Pulmonary artery endothelial cell (primary cell): ENCODE measurements at places on chromosomes 1 and 21.

- DNase-seq, result no peak
Observed at GRCh38 chr1:69175053-69175452, 392.7 kb upstream of the LRRC7 start.

DNA sequence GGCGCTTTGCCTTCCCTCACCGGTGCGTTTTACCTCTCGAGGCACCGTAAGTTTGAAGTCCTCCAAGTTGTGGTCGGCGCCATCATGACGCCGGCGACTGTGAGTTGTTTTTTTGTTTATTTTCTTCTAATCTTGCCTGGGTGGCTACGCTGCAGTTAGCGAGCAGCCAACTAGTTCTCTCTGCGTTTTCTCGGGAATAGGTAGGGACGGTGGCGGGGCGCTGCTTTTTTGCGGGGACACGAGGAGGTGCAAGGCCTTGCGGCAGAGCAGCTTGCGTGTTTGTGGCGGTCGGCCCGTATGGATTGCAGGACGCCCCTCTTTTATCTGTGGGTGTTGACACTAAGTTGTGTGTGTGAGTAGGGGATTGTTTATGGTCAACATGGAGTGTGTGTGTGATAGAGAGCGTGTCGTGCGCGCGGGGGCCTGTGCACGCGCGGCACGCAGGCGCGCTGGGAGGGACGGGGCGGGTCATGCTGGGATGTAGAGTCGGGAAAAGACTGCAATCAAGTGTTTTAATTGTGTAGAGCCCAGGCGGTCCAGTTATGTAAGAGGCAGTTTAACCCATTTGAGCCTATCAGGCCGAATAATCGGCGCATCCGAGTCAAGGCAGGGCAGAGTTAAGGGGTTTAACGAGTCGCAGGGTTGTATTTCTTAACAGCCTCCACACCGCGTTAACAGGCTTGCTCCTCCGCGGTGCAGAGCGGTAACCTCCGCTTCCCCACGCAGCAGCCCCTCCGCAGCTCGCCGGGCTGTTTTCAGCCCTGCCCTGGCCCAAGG lies 1.2 kb upstream of the NEGR1 start:
- no peak for DNase-seq

DNA sequence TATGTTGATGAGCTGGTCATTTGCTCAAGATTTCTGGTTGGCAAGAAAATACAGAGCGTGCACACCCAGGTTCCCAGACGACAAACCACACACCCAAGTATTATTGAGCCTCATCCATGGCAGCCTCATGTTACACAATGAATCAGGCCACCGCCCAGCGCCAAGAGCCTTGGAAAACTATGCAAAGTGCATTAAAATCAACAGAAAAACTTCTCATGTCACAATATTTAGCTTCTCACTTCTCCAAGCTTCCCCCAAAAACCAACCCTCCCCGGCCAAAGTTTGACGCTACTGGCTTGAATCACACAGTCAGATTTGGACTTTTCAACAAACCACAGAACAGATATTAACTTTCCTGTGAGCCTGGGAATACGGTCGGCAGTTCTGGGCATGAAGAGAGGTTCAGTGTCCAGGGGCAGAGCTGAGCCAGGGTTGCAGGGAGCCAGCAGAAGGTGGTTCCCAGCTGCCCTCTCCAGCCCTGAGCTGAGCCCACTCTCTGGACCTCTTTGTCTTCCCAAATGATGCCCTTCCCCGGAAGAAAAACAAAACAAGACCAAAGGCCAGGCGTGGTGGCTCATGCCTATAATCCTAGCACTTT lies 71.1 kb downstream of the SETD4 start:
- DNase-seq, result no peak

DNA sequence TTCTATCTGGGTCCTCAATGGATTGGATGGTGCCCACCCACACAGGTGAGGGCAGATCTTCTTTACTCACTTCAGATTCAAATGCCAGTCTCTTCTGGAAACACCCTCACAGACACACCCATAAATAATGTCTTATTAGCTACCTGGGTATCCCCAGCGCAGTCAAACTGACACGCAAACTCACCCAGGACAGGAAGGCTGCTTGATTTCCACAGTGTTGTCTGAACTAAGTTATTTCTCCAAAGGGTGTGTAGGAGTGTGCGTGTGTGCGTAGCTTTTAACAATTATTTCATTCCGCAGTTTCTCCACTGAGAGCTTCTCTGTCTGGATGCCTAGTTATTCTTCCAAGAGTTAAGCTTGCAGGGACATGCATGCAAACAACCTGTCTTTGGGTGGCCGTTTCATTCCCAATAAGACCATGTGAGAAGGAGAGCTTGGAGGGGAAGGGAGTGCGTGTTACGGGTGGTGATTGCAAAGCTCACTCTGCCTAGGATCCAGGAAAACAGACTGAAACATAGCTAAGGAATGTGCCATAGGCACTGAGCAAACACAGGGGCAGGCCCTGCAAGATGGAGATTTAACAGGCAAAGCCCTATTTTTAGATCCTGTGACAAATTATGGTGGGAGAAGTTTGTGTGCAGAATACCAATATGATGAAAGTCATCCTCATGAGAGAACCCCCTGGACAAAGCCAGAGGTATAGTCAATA lies 269.7 kb downstream of the DYRK1A start:
- peak; percentile 40 for DNase-seq

GRCh38 chr1:75338616-75339483 lies 204.7 kb downstream of the LHX8 start:
- DNase-seq, result no peak

GRCh38 chr1:20405893-20406604 lies 80.0 kb downstream of the CAMK2N1 start:
- DNase-seq, result no peak

- no peak for DNase-seq
Observed at GRCh38 chr1:77668924-77669449, 13.5 kb downstream of the ZZZ3 start.

GRCh38 chr1:94530373-94530878 lies 11.1 kb downstream of the F3 start:
- no peak for DNase-seq

DNA sequence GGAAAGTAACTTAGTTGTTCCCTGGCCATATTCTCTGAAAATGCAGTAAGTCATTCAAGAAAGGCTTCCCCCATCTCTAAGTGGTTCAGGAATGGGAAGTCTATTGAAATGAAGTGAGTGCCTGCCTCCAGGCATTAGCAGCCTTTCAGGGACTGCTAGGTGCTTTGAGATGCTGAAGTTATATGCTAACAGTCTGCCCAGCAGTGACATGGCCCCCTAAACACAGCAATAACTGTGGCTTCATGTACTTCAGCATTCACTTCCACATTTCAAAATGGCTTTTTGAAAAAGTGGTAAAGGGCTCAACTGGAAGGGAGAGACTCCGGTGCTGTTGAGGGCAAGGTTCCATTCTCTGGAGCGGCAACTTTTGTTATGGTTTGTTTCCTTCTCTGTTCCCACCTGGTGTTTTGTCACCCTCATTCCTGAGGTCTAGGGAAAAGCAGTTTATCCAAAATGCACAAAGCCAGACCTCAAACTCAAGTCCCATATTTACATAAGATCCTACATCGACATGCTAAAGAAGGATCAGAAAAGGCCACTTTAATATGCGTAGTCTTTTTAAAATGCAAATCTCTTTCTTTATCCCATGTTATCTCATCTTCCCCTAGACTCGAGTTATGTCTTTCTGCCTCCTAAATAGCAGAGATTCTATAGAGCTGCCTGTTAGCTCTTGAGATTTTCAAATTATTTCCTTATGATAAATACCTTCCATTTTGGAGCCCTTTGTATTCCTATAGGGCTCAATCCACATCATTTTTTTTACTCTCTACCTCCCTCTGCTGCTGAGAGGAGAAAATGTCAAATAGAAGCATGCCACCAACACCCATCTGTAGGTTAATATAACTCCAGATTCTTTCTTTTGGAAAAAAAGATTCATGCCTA lies 34.2 kb upstream of the LRRC8C start:
- DNase-seq, result no peak

GRCh38 chr1:16243936-16244649 lies 7.1 kb upstream of the CPLANE2 start:
- DNase-seq, result peak; percentile 56

GRCh38 chr1:200112290-200112689 lies 84.8 kb downstream of the NR5A2 start:
- DNase-seq, result no peak
